ENCODE measurements at places on chromosomes 16 and 17.
A peak's percentile ranks its signal among the peaks of the same experiment; 100 is the strongest.

GRCh38 chr16:82027629-82028064 is 7.4 kb upstream of the HSD17B2 start:
- no peak for DNase-seq

DNA sequence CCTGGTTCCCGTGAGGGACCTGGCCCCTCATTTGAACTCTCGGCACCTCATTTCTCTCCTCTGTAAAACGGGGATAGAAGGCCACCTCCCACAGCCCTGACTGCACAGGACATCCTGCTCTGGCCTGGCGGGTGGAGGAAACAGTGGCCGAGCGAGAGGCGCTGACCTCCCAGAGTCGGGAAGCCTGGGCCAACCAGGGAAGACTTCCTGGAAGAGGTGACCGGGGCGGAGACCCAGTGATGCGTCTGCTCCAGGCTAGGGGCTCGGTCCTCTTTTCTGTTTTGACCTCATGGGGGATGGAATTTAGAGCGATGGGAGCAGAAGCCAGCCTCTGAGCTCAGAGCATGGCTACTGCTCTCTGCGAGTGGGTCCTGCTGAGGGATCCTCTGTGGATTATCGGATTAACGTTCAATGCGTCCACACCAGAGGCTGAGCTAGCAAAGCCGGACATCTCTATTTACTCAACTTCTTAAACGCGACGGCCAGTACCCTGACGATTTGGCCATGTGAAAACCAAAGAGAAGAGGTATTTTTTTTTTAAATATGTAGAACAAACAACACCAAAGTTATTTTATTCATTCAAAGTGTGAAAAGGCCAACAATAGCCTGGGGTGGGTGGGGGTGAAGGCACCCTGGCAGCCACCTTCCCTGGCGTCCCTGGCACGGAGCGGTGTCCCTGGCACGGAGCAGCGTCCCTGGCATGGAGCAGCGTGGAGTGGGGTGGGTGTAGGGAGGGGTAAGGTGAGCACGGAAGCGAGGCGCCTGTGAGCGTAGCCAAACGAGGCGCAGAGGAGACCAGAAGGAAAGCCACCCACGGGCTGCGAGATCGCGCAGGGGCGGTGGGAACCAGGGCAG is 9.2 kb upstream of the MSLN start:
- no peak for DNase-seq

- no peak for DNase-seq
These were observed 61.2 kb downstream of the MPHOSPH6 start for GRCh38 chr16:82108774-82109173.

DNA sequence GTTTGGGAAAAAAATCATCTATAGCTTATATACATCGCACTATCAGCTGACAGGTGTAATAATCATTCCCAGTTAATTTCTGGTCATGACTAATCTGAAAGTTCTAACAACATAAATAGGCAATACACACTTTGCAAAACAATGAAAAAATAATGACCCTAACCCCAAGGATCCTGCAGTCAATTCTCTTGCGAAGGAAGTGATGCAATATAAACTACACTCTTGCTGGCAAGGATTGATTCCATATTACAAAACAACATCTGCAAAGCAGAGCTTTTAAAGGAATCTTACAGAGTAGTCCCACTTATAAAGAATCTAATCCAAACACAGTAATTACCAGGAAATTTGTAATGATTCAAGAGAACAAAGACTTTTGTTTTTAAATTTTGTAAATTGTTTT is 73.4 kb downstream of the MYO1D start:
- DNase-seq: no peak

- no peak for DNase-seq
These were observed 6.1 kb downstream of the PRR29 start for GRCh38 chr17:64004218-64004770.

DNA sequence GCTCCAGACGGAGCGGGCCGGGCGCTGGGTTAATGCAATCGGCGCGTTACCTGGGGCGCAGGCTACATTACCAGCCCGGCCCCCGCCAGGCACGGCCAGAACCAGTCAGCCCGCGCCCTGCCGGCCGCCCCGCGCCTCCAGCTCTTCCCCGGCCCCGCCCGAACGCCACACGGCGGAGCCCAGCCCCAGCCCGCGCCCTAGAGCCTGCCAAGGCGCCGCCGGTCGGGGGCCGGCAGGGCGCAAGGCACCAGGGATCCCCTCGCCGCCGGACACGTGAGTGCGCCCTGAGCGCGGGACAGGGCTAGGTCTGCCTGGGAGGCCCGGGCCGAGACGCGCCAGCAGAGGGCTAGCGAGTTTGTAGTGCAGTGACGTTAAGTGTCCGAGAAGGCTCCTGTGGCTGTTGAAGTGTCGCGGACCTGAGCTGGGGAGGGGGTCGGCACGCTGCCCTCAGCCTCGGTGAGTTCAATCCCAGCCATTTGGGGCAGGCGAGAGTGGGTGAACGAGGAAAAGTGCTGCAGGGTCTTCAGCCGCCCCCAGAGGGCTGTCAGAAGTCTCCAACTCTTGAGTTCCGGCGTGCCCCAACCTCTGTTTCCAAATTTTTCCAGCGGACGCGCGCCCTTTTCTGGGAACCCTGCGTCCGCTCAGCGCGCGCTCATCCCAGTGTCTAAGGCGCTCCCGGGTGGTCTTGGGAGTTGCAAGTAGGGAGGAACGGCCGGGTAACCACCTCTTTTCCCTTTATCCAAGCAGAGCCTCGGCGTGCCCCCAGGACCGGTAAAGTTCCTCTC is at the start of gene SLC6A2:
SLC6A2 (plus strand) TSS at position 92 of the 785 bp plus-strand sequence. CDS start 707 bp downstream, outside the sequence.
- DNase-seq: peak; percentile 80

- DNase-seq: no peak
These were observed 59.8 kb downstream of the BMERB1 start for GRCh38 chr16:15494236-15494635.

DNA sequence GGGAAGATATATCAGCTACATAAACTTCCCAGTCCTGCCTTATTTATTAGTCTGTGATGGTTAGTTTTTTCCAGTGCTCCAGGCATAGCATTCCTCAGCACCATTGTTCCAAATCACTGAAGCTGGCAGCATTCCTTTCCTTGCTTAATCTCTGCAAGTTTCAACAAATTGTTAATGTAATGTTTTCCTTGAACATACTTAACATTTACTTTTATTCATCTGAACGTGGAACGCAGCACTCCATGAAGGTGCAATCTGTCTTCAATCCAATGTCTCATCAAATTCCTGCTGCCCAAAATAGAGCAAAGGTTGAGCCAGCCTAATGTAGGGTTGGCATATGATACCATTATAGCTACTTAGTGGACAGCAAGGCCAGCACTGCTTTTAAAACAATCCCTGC is 441.1 kb upstream of the RBFOX1 start:
- no peak for DNase-seq

DNA sequence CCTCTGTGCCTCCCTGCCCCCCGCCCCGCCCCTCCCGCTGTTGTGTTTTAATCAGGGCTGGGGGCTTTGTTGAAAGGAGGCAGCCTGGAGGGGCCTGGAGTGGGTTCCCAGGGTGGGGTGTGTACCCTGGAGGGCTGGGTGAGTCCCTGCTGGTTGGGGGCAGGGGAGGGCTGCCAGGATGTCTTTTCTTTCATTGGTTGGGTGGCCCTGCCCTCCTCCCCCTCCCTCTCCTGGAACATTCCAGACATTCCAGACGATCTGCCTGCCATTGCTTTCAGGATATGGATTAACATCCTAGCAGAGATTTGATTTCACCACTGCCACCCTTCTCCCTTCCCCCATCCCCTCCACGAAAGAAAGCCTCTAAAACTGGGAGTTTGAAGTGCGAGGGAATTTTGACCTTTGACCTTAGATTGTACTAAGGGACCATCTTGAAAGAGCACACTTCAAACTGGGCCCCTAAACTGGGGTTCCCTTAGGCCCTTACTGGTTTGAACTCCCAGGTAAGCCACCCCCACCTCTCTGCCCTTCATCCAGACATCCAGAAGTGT is 25.3 kb downstream of the IGF2BP1 start:
- DNase-seq: peak; percentile 93

- no peak for DNase-seq
These were observed 14.0 kb upstream of the BAIAP2 start for GRCh38 chr17:81020767-81021497.

DNA sequence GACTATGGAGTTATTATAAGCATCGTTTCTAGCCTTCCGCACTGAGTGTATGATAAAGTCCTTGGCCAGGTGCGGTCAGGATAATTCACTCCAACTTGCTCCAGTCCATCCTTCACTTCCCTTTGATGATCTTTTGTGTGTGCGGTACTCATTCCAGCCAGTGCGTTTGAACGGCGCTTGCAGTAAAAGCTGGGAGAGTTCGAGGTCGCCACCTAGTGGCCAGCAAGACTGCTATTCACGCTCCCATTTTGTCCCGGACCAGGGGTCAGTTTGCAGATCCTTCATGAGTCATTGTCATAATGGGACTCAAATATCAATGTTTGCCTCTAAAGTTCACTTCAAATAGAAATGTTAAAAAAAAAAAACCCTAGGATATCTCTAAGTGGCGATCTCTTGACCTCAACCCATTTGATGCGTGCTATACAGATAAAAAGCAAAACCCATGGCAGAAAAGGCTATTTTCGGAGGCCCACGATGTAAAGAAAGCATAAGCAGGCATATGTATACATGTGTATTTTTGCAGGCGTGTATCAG is 417.1 kb downstream of the TMEM114 start:
- peak; percentile 85 for DNase-seq

GRCh38 chr16:49520492-49521038 is 147.0 kb downstream of the C16orf78 start:
- no peak for DNase-seq

DNA sequence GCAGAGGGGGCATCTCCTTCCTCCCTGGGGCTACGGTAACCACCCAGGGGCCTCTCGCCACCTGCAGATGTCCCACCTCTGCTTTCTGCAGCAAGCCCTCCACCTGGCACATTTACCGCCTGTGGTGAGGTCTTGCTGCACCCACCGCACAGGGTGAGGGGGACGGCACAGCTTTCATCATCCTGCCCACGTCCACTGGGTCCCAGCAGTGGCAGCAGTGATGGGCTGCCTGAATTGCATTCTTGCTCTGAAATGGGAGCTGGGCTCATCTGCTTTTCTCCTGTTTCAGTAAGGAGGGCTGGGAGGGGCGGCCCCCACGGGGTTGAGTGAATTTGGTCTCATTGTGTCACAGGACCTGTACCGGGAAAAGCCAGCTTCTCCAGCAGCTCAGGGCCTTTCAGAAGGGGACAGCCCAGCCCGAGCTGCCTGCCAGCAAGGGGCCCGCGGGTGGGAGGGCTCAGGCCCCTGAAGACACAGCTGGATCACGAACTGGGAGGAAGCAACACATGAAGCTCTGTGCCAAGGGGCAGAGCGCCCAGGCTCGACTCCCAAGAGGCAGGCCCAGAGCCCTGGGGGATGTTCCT is 12.7 kb downstream of the DNAAF8 start:
- no peak for DNase-seq

GRCh38 chr17:46862949-46863348 is 11.6 kb downstream of the WNT9B start:
- peak; percentile 83 for DNase-seq

DNA sequence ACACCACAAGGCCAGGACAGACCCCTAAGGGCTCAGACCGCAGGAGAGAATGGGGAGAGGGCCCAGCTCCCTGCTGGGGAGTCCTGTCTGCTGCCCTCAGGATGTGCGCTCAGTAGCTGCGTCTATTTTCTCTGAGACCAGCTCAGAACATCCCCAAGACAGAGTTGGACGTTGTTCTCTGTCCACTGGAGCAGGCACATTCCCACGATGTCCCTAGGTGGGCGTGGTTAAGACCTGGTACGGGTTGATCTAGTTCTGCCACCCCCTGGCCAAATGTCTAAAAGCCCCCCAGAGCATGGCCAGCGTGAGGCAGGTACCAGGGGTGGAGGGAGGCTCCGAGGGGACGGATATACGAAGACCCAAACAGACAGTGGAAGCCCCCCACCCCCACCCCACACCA is 842 bp upstream of the CALB2 start:
- no peak for DNase-seq

- DNase-seq: no peak
These were observed 327.0 kb downstream of the FOXL1 start for GRCh38 chr16:86905302-86905701.

DNA sequence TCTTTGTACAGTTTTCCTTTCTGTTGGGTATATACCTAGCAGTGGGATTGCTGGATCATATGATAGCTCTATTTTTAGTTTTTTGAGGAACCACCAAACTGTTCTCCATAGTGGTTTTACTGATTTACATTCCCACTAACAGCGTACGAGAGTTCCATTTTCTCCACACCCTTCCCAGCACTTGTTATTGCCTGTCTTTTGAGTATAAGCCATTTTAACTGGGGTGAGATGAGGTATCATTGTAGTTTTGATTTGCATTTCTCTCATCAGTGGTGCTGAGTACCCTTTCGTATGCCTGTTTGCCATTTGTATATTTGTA is 887 bp upstream of the EVI2B start:
- no peak for DNase-seq

DNA sequence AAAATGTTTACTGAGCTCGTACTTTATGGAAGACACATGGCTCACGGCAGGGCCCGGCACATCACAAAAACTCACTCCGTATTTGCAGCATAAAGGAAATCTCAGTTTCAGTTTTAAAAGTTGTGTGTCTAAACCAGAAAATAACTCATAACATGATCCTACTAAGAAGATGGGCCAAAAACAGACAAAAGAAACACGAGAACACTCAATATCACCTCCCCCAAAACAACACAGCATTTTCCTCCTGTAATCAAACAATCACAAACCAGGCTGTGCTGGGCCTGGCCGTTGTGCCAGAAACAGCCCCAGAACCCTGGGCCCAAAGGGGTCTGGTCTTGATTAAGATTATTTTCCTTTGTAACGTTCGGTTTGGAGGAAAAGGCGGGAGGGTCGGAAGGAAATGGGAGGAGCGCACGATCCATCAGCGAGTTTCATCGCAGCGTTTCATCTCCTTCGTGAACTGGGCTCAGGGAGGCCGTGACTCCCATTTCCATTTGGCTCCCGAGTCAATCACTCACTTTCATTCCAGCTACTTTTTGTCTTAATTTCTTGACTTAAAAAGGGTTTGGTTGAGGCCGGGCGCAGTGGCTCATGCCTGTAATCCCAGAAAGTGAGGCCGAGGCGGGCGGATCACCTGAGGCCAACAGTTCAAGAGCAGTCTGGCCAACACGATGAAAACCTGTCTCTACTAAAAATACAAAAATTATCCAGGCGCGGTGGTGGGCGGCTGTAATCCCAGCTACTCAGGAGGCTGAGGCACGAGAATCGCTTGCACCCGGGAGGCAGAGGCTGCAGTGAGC is 61.4 kb downstream of the NXN start:
- DNase-seq: no peak

DNA sequence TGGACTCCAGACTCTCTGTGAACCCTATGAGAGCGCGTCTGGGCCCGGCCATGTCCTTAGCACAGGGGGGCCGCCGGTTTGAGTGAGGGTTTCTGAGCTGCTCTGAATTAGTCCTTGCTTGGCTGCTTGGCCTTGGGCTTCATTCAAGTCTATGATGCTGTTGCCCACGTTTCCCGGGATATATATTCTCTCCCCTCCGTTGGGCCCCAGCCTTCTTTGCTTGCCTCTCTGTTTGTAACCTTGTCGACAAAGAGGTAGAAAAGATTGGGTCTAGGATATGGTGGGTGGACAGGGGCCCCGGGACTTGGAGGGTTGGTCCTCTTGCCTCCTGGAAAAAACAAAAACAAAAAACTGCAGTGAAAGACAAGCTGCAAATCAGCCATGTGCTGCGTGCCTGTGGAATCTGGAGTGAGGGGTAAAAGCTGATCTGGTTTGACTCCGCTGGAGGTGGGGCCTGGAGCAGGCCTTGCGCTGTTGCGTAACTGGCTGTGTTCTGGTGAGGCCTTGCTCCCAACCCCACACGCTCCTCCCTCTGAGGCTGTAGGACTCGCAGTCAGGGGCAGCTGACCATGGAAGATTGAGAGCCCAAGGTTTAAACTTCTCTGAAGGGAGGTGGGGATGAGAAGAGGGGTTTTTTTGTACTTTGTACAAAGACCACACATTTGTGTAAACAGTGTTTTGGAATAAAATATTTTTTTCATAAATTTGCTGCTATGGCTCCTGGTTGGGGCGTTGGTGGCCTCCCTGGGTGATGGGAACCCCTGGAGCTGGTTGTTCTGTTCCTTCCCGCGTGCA is 23.1 kb downstream of the STAT5A start:
- peak; percentile 78 for DNase-seq
